ENCODE measurements at places on chromosomes 2 and 18.

GRCh38 chr2:110655701-110656100 is 22.2 kb downstream of the BUB1 start:
- no peak for DNase-seq

- no peak for DNase-seq
These were observed 18.8 kb upstream of the RMP24 start for GRCh38 chr18:35953688-35954087.

- no peak for DNase-seq
These were observed 126.2 kb downstream of the PDE1A start for GRCh38 chr2:182300608-182301007.

DNA sequence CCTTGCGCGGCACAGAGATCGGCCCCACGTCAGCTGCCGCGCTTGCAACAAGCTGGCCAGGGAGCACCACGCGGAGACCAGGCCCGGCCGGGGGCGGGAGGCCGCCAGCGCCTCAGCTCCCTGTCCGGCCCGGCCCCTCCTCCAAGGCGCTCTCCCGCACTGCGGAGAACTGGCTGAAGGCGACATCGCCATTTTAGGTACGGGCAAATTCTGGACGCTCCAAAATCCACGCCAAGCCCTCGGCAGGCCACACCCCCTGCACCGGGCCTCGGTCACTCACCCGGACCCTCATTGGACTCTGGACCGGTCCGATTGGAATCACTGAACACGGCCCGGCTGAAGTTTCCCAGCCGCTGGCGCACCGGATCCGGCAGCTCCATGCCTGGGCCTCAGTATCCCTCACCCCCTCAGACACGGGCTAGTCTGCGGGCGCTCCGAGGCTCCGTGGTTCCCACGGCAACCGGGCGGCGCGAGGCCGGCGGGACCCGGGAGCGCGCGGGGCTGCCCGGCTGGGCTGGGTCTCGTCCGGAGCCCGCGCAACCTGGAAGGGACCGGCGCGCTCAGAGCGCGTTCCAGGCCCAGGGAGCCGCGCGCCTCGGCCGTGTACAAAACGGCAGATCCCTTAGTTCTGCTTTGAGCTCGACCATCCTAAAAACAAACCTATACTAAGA is at the start of gene TMEM17:
TMEM17 (minus strand) TSS at position 446 of the 671 bp plus-strand sequence; CDS start at position 380, 66 bp downstream.
- DNase-seq: peak; percentile 18

- DNase-seq: peak; percentile 91
These were observed 1.1 kb upstream of the DUSP2 start for GRCh38 chr2:96146153-96146880.

DNA sequence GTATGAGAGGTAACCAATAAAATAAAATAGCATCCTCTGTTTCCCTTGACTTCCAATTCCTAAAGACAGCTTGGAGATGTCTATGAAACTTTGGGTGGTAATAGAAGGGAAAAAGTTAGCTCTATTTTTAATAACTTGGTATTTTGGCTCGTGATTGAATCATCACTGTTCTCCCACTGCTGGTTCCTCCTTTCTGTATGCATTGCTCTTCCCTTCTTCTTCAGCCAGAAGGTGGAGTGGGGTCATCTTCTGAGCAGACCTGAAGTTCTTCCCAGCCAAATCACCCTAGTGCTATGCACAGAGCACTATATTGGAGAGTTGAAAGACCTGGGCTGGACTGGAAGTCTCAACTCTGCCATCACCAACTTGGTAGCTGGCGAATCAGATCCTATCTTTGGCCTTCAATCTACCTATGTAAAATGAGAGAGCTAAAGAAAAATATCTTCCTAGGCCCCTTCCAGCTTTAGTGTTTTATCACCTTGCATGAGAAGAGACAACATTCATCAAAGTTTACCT is 54.1 kb downstream of the CPO start:
- no peak for DNase-seq

DNA sequence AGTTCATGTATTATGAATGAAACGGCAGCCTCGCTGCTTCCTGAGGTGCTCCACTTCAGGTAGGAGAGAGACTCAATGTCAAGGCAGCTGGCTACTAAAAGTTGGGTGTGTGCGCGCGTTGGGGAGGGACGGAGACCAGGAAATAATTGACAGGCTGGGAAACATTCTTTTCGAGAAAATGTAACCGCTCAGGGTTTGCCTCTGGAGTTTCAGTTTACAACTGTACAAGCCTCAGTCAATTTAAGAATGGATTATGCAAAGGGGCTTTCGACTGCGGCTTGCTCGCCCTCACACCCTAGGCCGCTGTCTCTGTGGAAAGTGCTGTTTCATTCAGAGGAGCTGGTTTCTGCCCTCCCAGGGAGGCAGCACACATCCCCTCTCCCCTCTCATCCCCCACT is 4.4 kb upstream of the SPRED2 start:
- peak; percentile 62 for DNase-seq

- DNase-seq: no peak
These were observed 887.9 kb downstream of the NRXN1 start for GRCh38 chr2:50143822-50144575.

DNA sequence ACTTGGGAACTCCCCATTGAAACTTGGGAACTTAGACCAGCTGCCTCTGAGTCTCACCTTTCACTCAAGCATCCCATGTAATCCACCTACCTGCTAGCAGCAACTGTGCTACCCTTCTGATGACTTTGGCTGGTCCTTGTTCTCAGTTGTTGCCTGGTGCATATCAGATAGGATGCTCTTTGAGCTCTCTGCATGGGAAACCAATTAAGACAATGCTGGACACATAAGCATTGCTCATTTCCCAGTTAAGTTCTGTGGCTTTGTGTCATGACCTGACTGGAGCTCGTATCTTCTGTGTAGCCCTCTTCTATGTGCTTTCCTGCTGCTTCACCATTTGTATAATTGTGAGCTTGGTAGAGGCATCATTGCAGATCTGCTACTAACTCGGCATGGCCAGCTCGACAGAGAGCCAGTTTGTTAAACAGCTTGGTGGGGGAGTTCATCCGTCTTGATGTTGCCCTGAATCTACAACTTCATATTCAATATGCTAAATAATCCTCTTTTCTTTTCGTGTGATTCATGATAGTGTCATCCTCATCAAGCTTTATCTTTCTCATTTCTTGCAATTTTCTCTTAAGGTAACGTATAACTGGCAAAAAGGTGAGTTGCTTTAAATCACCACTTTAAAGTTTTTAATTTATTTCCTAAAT is 447.5 kb upstream of the SLC14A2 start:
- DNase-seq: no peak

DNA sequence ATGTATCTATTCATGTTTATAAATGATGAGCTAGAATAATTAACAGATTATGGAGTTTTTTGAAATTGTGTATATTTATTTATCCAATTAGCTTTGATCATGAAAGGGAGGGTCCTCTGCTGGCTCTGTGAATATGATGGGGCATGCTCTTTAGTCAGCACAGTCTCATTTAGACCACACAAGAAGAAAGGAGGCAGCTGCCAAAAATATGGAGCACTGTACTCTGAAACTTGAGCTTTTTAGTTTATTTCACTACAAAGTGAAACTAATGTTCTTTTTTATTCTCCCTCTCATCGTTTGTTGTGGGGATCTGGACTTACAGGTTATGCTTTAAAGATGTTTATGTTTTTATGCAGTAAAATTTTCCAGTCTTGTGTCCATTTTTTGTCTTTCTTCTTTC is 266.9 kb upstream of the GULP1 start:
- DNase-seq: no peak

DNA sequence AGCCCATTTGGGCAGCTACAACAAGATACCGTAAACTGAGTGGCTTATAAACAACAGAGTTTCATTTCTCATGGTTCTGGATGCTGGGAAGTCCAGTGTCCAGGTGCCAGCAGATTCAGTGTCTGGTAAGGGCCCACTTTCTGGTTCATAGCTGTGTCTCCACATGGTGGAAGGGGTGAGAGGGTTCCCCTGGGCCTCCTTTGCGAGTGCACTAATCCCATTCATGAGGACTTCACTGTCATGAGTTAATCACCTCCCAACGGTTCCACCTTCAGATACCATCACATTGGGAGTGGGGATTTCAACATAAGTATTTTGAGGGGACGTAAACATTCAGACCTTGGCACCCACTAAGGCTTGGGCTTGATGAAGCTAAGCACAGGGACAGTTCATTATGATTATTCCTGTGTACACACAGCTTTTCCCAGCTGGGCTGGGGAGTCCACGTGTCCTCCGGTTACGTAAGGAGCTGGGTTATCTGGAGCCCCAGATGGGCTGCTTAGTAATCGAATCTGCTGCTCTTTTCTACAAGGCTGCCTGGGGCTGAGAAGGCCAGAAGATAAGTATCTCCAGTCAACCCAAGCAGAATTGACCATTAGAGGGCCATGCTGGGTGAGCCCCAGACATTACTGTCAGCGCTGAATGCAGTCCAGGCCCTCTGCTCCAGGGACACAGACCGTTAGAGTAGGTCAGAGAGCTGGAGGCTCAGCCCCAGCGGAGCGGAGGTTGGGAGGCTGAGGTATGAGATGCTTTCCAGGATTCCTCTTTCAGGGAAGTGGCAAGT is 42.7 kb downstream of the EPAS1 start:
- DNase-seq: no peak

DNA sequence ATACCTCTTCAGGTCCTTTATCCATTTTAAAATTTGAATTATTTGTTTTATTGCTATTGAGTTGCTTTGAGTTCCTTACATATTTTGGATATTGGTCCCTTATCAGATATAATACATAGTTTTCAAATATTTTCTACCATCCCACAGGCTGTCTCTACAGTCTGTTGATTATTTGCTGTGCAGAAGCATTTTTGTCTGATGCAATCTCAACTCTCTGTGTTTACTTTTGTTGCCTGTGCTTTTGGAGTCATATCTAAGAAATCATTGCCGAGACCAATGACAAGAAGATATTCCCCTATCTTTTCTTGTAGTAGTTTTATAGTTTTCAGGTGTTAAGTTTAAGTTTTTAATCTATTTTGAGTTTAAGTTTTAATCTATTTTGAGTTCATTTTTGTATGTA is 25.2 kb upstream of the RASGRP3 start:
- no peak for DNase-seq

All from stimulated activated CD4-positive, alpha-beta T cell treated with anti-CD3 and anti-CD28 coated beads, Interleukin-4, amount 100 ng/mL, for 24 hours (primary cell).